ENCODE measurements at places on chromosomes 16 and 17. TPM values are rescaled to one million over a fixed set of nuclear protein-coding genes. Genes with fewer than 3 reads are reported as not detected.

DNA sequence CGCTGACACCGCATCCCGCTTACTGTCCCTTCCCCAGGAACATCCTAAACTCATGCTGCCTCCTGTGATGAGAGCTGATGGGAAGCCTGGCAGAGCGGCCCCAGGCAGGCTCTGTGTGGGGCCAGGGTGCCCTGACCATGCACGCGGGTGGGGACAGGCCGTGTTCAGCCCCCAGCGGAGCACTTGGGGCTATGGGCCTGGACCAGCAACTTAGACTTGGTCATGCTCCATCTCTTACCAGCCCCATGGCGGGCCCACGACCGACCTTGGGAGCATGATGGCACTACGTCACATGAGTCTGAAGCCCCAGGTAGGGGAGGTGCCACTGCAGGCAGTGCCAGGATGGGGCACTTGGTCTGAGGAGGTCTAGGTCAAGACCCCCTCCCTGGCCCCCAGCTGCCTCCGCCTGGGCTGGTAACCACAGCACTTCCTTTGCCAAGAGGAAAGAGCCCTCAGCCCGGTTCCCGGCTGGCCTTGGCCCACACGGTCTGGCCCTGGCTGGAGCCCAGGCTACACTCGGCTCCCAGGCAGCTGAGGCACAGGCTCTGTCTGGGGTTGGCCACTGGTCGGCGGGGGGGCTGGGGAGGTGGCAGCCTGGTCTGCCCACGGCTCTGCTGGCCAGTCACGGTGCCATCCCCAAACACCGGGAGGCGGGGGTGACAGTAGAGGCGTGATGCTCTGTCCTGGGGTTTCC, 25.7 kb downstream of the BAHCC1 start:
- no peak for DNase-seq

GRCh38 chr17:46106966-46107644, 86.1 kb downstream of the KANSL1 start:
- no peak for DNase-seq

DNA sequence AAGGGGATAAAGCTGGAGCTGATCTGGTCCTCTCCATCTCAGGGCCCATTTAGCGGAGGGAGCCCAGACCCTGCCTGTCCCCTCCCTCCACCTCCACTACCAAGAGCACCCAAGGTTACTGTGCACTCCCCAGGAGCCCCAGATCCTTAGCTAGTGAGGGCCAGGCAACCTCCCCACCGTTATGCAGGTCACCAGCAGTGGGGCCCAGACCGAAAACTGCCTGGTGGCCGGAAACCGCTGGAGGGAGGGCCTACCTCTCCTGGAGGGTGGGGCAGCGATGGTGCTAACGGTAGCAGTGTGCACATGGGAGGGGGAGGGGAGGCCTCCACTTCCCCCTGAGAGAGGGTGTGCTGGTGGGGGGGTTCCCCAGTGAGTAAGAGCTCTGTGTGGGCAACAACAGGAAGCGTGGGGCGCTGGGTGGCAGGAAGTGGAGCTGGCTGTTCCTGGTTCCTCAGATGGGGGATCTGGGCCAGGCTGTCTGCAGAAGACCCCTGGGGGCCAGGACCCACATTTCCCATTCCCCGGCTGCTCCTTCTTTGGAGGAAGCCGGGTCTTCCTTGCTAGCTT, 4.4 kb downstream of the FMNL1 start:
- DNase-seq = no peak

The GPR139 gene
- not detected for total RNA-seq

The PLXDC1 gene
- total RNA-seq = 0.50 TPM

All from left lobe of liver (tissue), 2 donors.